ENCODE measurements at places on chromosomes 2 and 18.

GRCh38 chr2:134532537-134532936 is 186.3 kb downstream of the TMEM163 start:
- no peak for DNase-seq

DNA sequence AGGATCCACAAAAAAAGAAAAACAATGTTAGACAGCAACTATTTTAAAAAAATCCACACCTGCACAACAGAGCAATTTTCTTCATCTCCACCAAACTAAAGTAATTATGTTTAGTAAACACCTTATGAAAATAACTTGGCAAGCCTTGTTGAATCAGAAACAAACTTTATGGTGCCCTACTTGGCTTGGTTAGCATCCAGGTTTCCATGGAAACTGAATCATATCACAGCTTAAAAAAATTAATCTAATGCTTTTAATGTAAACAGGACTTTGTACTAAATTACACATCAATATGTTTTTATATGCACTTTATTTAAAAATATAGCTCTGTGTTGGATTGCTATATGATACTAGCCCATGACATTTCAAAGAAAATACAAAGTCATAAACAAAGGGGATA is 1882.4 kb downstream of the SUCLG1 start:
- no peak for DNase-seq

- peak; percentile 18 for DNase-seq
These were observed 41.1 kb downstream of the LDAH start for GRCh38 chr2:20781656-20782265.

DNA sequence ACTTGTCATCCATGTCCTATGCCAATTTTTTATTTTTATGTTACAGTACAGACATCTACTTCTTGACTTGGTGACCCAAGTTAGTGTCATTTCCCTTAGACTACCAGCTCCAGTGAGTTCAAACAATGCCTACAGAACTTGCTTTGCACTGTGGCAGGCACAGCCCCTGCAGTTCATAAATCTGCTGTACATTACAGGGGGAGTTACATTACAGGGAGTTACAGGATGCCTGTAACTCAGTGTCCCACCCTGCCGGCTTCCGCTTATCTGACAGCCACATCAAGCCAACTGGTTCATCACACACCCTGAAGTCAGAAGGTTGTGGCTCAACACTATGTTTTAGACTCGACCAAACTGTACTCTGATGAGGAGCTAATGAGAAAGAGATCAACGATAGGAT is 7.8 kb upstream of the NPAS2 start:
- DNase-seq: no peak

DNA sequence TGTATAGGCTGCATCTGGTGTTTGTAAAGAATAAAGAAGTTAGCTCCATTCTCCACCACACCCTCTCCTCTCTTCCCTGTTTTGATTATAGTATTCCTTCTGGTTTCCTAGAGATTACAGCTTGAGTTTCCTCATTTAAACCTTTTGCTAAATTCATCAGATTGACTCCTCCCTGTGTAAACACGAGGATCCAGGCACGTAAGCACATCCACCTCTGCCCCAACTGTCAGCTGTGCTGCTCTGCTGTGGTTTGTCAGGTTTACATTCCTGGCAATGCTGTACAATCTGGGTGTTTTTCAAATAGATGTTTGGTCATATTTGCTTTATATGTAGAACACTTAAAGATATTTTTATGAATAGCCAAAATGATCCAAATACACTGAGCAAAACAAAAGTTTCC is 302.8 kb downstream of the PTGR3 start:
- no peak for DNase-seq

DNA sequence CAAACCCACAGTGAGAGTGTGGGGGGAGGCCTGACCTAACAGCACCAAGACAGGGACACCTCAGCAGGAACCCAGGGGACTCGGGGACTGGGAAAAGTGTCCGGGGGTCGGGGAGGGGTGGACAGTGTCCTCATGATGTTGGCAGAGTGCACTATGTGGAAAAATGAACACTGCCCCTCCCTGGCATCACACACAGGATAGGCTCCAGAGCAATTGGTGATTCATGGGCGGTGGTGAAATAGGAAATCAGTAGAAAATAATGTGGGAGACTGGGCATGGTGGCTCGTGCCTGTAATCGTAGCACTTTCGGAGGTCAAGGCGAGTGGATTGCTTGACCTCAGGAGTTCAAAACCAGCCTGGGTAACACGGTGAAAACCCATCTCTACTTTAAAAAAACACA is 3.6 kb upstream of the ANO7 start:
- DNase-seq: no peak

GRCh38 chr2:226683196-226683595 is 116.4 kb downstream of the IRS1 start:
- peak; percentile 50 for DNase-seq

DNA sequence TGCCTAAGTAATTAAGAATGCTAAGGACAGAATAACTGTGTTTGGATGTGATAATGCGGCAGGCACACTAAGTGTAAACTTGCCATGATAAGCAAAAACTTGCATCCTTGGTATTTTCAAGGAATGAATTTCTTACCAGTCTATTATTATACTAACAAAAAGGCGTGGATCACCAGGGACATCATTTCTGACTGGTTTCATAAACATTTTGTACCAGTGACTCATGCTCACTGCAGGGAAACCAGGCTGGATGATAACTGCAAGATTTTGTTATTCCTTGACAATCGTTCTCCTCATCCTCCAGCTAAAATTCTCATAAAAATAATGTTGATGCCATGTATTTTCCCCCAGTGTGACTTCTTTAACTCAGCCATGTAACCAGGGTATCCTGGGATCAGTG is 289.5 kb downstream of the CDCA7 start:
- DNase-seq: peak; percentile 70

DNA sequence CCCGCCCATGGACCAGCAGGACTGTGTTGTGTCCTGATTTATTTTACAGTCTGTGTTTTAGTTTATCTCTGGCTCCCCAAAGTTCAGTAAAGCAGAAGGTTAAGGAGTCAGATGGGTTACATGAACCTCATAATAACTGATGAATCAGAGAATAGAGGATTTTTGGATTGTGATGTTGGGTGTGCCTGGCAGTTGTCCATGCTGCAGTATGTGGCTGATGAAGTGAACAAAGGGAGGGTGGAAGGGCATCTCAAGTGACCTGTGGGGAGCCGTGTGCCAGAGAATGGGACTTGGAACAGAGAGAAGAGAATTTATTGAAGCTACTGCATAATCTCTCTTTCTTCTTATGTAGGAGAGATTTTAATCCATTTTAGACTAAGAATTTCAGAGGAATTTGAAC is 145.5 kb downstream of the MAP4K4 start:
- peak; percentile 72 for DNase-seq

DNA sequence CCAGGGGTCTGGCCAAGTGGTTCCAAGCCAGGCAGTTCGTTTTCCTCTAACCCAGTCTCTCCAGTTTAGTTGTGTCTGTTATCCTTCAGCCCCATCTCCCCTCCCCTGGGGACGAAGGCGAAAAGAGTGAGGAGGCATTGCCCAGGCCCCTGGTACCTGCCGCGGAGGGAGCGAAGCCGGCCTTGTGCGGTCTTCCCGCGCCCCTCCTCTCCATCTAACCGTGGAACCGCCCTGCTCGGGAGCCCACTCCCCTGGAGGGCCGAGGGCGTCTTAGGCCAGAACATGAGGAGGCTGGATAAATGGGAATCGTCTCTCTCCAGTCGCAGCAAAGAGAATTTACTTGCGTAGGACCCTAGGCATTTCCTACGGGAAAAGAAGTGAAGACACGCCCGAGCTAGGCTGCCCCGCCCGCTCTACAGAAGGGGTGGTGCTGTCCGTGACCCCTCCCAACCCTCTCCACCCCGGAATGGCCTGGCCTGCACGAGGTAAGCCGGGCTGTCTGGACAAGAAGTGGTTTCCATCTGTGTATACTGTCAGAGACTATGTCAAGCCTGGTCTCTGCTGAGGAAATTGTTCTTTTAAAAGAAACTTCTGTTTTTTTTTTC is 156.2 kb downstream of the MIB1 start:
- DNase-seq: no peak

All from AG08395 (cell line).